ENCODE measurements at places on chromosomes 3 and 15.

- no peak for DNase-seq
Measured at GRCh38 chr3:58670506-58671135, 4.0 kb upstream of the FAM3D start.

DNA sequence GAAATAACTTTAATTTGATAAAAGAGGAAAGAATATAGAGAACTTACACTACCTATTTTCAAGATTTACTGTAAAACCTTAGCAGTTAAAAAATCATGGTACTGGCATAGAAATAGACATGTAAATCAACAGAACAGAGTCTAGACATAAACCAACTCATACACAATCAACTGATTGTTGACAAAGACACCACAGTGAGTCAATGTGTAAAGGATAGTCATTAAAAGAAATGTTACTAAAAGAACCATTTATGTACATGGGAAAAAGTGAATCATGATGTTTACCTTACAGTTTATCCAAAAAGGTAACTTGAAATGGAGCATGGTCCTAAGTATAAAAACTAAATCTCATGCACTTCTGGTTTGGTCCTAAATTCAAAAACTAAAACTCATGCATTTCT is 847.4 kb downstream of the IGSF11 start:
- DNase-seq: no peak

GRCh38 chr3:127816783-127817405 is 5.4 kb downstream of the MGLL start:
- no peak for DNase-seq

DNA sequence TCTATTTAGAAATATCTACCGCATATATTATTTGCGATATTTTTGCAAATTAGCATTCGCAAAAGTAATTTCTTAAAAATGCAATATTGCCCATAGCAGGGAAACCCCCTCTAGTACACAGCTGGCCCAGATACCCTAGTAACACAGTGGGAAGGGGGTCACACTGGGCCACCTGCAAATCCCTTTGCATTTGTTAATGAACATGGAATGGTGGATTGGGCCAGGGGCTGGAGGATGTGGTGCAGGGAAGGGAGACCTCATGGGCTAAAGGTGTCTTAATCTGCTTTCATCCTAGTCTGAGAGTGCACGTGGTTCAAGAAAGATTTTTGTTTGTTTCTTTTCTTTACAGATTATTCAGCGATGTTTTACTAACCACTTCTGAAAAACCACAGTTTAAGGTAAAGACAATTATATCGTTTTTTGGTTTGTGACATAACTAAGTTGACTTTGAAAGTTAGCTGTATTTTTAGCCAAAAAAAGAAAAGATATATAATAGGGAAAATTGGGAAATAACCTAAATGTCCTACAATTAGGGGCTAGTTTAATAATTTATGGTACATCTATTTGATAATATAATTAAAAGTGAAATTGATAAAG is 30.0 kb downstream of the PDHB start:
- no peak for DNase-seq

DNA sequence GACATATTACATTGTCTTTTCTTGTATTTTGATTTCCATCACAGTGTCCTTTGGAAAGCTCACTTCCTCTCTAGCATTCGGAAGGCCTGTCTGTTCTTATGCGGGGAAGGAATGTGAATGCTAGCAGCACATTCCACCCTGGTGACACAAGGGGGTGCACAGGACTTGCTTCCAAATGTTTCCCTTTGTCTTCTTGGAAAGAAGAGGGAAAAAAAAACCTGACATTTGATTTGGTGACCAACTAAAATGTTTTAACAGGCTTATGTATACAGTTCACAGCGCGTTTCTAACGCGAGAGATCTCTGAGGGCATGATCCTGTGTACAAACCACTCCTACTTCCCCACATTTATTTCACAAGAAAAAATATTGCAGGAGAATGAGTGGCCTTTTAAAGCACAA is 107.6 kb upstream of the FXR1 start:
- DNase-seq: peak; percentile 73

DNA sequence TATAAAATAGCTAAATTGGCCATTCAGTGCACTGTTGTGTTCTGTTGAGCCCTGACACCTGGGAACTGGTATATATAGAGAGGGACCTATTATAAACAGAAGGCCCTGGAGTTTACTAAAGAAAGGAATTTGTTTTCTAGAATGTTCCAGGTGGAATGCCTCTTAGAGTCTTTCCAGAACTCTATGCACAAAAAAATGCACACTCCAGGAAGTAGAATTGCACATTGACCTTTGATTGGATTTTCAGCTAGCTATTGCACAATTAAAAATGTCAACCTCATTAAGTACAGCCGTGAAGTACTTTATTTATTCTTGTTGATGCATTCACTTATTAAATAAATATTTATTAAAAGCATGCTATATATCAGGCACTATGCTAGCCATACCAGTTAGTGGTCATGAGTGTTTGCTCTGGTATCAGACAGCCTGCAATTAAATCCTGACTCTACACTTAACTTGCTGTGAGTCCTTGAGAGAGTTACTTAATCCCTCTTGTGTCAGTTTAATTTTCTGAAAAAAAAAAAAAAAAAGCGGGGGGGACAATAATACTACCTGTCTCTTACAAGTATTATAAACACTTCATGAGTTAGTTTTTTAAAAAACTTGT is 40.8 kb downstream of the NDUFB4 start:
- no peak for DNase-seq

- DNase-seq: peak; percentile 67
Measured at GRCh38 chr3:98884675-98885371, 16.7 kb downstream of the DCBLD2 start.

DNA sequence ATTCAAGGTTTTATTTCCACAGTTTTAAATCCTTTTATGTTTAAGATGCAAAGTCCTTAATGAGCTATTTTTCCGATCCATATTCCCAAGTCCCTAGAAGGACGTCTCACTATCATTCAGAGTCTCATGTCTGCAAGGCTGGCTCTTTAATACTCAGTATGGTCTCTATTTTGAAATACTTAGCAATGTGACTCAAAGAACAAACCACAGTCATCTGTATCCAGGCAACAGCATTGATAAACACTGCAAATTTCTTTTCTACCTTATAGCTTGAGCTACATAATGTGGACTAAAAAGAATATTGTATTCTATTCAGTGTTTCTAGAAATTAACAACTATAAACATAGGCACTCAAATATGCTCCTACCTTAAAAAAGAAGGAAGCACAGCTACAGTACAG is 588.3 kb upstream of the NAALADL2 start:
- DNase-seq: peak; percentile 80

DNA sequence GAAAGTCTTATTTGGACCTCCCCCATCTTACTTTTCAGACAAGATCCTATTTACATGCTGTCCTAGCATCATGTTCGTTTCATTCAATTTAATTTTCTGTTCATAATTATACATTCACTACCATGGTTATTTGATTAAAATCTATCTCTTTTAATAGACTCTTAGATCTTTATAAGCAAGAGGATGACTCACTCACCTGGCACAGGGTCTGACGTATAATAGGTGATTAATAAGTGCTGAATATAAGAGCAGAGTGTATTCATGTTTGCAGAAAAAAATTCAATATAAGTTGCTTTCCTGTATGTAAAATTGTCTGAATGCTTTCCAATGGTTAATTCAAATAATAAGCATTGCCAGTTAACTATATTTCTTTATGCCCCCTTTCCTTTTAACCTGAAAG is 165.5 kb upstream of the CBLB start:
- no peak for DNase-seq

DNA sequence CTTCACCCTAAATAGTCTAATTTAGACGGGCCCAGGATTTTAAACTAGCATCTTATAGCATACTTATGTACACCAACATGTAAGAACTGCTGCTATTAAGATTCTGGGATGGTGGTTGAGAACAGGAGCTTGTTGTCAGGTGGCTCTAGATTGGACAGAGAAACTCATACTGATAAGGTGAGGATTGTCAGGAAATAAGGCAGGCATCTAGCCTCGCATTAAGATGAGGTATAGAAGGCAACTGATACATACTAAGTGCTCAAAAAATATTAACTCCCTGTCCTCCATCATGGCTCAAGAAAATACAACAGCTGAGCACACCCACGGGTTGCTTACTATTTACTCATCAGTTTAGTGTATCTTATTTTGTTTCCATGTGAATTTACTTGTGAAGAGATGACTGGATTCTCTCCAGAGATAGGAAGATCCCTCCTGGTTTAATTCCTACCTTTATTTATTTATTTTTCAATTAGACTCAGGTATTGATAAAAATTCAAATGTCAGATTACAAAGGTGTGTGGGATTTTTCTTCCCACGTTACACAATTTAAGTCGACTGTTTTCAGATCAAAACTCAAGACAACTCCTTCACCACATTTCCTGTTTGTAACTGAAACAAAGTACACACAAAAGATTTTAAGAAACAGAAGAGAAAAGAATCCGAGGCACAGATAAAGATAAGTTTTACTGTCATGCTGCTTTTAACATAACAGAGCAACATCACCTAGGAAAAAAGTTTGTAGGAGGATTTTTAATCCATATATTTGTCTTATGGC is at the start of gene TRAT1:
Gene TRAT1 (plus strand): TSS at position 664 of the 775 bp plus-strand sequence. CDS start 142 bp downstream, outside the sequence.
- no peak for DNase-seq

DNA sequence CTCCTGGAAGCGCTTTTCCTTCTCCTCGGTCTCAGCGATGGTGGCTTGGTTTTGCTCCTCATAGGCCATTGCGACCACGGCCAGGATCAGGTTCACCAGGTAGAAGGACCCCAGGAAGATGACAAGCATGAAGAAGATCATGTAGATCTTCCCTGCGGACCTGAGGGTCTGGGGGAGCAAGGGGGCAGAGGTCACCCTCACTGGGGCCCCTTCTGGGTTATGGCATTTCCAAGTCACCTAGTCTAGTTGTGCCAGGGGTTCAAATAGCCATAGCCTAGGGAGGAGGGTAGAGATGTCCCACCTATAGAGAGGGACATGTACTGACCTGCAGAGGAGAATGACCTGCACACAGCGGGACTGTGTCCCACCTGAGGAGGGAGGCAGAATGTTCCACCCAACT is 43.5 kb downstream of the SCN5A start:
- DNase-seq: no peak

DNA sequence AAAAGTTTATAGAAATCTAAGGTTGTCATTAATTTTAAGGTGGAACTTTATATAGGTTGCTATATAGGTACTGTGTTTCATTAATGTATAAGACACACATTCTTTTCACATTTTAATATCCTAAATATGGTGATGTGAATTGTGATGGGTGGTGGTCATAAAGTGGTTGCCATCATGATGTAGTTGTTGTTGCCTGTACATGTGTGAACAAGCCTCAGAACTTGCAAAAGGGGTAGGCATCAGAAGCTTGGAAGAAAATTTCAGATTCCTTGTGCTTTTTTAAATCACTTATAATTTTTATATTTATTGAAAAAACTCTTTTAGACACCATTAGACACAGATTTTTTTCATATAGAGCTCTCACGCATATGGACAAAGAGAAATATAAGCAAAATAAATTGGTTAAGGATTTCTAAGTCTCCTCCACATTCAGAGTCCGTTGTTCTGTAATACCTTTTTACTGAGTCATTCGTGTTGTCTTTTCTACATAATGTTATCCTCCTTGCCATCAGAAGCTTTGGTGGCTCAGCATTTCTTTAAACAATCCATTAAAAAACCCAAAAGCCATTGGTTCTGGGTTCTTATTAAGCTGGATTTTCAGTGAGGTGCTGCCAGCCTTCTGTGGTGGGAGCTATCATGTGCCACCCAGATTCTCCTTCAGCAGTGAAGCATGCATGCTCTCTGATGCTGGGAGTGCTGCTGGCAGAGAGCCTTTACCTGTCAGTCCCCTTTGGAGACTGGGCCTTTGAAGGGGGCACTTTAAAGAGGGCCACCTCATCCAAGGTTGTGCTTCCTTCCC is 140.4 kb upstream of the GALNT15 start:
- peak; percentile 76 for DNase-seq

DNA sequence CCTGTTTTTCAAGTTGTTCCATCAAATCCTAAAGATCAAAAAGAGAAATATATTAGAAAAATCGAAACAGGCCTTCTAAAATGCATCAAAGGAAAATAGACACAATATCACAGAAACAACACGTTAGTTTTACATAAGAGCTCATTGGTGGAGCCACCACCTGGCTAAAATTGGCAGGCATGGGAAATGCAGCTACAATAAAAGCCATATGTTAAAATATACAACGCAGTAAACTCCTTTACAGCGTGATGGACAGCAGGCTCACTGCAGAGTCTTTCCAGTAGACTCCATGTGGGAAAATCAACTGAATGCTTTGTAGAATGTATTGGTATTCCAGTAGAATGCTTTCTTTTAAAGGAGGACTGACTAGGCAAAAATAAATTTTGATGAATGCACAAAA is 40.9 kb upstream of the MYO5C start:
- no peak for DNase-seq

GRCh38 chr3:79767194-79767904 is 449 bp downstream of the ROBO1 start:
- DNase-seq: no peak

DNA sequence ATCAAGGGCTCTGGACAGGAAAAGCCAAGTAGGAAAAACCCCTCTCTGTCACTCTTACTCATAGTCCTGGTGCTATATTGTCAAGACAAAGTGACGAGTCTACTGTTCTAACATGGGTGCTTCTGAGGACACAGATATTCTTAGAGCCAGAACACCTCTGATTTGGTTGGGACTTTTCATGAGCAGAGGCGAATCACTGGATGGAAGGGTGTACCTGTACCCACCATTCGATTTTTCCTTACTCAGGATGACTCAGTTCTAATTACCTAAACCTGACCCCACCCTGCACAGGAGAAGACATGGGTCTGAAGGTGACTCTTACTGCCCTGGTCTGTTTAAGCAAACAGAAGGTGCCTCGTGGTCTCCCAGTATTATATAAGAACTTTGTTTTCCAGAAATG is 58.5 kb downstream of the ABCC5 start:
- no peak for DNase-seq

- DNase-seq: peak; percentile 6
Measured at GRCh38 chr3:87132801-87133200, 94.3 kb upstream of the CHMP2B start.

- DNase-seq: no peak
Measured at GRCh38 chr15:52731732-52732470, 52.7 kb upstream of the ATOSA start.

DNA sequence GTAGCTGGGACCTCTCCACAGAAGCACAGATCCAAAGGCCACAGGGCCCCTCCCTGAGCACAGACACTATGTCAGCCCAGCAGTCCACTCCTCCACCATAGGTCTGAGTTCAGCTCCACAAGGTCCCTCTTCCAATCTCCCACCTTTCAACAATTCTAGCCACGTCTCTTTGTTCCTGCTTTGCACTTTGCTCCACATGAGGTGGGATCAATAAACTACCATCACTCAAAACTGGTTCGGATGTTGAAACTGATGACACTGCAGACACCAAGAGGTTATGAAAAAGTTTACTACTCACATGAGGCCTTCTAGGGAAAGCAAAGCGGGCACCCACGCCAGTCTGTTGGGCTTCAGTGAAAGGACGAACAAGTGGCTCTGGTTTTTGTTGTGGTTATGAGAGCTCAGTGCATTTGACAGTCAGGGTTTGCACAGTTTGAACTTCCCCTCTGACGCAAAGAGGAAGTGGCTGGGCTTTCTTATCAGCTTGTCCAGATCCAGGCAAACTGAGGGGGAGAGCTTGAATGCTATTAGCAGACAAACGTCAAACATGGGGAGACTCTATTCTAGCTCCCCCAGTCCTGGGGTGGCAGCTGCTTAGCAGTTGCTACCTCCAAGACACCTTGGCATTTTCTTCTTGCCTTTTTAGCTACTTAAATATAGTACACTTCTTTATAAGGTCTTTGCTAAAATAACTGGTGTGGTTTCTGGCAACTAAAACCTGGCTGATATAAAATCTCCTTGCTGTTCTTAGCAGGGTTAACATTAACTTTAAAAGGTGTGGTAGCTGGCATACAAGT is 37.8 kb downstream of the ZNF445 start:
- DNase-seq: peak; percentile 12
